ENCODE measurements at places on chromosomes 6 and 20.
A peak's percentile ranks its signal among the peaks of the same experiment; 100 is the strongest.

GRCh38 chr6:166775180-166775922 is 148.3 kb upstream of the RPS6KA2 start:
- DNase-seq, result peak; percentile 53

DNA sequence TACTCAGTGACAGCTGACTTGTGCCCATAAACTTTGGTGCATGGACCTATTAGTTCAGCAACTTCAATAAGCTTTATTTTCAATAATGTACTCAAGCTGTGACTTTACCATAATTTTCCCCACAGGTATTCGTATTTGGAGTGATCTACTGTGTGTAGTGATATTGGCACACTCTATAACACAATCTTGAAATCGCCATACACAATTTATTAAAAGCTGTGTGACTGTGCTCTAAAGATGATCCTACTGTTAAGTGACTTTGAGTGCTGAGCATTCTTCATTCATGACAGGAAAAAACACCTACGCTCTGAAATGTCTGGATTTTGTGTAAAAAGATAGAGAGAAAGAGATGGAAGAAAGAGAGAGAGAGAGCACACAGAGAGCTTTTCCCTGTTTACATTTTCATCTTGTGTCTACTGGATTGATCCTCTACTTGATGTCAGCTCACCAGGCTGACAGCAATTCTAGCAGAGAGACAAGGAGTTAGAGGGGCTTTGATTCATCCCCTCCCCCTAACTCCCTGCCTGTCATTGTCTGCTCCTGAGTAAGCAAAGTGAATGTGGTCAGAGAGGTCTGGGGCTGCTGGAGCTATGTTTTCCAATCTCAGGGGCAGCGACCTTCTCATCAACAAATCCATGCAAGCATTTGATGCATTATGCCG is 538.7 kb upstream of the POU3F2 start:
- DNase-seq, result no peak

DNA sequence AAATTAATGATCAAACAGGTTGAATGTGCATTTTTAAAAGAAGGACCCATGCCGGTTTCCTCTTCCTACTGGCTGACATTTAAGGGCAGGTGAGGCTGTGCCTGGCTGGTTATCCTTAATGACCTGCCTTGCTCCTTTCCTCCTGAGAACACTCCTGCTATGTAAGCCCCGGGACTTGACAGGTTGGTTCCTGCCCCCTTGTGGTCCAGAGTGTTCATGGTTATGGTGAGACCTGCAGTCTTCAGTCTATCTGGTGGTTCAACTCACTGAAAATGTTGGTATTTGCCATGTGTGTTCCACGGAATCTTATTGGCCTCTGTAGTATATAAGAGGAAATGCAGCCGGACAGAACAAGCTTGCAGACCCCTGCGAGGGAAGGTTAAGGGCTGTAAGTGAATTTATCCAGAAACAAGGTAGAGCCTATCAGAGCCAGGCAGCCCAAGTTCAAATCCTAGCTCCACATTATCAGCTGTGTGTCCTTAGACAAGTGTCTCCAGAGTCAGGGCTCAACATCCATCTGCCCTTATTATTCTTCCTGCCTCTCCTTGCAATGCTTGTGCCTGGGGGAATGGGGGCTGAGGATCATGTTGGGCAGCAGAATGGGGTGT is 5.2 kb upstream of the BPIFA3 start:
- peak; percentile 18 for DNase-seq

DNA sequence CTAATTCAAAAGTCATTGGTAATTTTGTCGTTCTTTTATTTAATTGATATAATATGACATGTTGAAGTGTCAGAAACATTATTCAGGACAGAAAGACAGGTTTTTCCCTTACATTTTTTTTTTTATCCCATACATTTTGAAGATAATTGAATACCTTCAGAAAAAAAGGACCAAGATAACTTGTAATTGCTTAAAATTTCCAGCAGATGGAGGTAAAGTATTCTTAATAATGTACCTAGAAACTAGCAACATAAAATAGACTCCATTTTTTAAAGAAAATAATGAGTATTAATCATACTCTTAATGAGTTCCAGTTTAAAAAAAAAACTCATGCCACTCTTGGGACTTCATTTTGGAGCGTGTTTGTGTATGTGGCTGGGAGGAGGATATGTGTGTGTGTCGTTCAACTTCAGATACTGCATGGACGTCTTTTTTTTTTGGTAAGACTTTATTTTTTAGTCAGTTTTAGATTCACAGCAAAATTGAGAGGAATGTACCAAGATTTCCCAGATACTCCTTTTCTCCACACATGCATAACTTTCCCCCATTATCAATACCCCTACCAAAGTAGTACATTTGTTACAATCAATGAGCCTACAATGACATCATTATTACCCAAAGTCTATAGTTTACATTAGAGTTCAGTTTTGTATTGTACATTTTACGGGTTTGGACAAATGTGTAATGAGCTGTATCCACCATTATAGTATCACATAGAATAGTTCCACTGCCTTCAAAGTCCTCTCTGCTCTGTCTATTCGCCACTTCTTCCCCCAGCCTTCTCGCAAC is 79.4 kb downstream of the ROS1 start:
- DNase-seq, result peak; percentile 6

DNA sequence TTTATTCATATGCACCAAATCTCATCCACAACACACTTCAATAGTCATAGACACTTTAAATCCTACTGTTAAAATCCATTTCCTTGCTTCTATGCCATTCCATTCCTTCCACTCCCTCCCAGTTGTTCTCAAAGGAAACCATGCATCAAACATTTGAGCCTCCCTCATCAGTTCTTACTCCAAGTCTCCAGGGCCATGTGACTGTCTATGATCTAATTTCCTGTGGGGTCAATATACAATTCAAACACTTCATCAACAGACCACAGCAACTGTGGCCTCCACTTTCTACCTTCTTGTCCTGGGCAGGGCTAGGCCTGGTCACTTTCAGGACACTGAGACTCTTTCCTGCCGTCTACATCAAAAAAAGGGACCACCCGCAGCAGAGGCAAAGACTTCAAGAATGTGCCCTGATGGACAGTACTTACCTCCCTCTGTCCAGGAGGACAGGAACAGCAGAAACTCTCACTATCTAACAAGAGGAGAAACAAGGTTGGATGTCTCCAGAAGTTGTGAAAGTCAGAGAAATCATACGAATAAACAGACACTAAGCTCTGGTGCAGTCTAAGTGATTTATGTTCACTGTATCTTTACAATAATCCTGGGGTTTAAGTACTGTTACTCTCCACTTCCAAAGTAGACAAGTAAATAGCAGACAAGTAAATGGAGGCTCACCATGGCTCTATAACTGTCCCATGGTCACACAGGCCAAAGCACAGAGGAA is 160.2 kb downstream of the QRSL1 start:
- no peak for DNase-seq

- no peak for DNase-seq
These were observed 8.7 kb downstream of the CST4 start for GRCh38 chr20:23680146-23680545.

DNA sequence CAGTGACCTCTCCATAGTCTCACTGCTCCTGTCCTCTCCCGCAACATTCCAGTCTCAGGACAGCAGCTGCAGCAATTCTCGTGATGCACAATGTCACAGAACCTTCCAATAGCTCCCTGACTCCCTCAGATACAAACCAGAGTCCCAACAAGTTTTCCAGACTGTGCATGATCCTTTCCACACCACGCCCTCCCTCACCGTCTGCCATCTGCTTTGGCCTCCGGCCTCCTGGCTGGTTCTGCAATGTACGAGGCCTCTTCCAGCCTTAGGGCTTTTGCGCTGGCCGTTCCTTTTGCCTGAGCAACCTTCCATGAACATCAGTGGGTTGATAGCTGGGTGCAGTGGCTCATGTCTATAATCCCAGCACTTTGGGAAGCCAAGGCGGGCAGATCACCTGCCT is 9.6 kb downstream of the FNDC1 start:
- DNase-seq, result no peak

- no peak for DNase-seq
These were observed 9.3 kb downstream of the STMN3 start for GRCh38 chr20:63643946-63644345.

- DNase-seq, result no peak
These were observed 130.5 kb downstream of the CRYBG1 start for GRCh38 chr6:106490974-106491373.

- DNase-seq, result no peak
These were observed 16.5 kb upstream of the GPR6 start for GRCh38 chr6:109961611-109962041.

GRCh38 chr6:22363166-22363713 is 66.4 kb upstream of the PRL start:
- no peak for DNase-seq

DNA sequence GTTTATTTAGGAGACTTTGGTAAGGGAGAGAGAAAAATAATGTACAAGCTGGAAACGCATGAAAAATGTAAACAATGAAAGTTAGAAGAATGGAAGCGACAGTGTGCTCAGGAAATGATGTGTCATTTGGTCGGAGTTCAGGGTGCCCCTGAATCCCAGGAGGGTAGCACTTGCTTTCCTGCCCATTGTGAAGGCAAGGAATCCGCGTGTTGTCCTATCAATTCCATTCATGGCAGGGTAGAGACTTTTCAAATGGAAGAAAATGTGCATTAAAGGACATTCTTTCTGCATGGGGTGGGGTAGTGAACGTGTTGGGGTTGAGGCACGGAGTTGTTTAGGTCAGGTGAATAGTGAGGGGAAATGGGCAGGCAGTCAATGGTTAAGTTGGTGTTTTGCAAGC is 33.7 kb downstream of the GCNT2 start:
- DNase-seq, result no peak

DNA sequence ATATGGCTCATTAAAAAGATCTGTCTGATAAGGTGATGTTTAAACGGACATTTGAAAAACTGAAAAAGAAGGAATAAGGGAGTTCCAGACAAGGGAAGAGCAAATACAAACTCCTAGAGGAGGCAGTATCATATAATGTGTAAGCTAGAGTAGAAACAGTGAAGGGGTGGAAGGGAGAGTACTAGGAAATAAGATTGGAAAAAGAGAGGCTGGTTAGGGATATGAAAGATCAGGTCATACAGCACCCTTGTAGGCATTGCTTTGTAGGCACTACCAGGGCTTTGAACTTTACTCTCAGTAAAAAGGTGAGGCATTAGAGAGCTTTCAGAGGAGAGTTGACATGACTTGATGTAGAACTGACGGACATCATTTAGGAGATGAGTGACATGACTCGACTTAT is 85.7 kb downstream of the MLIP start:
- no peak for DNase-seq

DNA sequence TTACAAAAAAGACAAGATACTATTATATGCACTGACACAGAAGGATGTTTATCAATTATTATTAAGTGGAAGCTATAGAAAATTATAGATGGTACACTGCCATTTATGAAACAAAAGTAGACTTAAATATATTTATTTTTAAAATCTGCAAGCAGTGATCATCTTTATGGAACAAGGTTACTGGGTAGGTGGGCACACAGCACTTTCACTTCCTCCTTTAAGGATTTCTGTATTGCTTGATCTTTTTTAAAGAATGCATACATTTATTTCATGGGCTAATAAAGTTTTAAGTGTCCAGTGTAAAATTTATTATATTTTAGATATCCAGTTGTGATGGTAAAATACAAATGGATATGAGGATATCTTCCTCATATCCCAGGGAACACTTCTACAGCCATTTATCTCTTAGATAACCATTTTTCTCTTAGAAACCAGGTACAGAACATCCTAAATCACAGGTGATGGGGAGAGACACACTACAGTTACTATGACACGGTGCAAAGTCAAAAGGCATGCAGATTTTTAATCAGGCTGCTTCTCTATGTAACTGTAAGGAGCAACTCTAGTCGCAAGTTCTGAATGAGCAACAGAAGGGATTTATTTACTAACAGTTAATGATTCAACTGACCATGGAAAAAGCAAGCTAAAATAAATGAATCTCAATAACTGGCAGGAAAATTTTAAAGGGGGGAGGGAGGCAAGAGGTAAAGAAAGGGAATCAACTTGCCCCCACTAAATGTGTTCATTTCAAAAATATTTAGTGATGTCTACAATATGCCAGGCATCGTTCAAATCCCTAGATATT is 2.2 kb downstream of the FBXL4 start:
- peak; percentile 4 for DNase-seq

DNA sequence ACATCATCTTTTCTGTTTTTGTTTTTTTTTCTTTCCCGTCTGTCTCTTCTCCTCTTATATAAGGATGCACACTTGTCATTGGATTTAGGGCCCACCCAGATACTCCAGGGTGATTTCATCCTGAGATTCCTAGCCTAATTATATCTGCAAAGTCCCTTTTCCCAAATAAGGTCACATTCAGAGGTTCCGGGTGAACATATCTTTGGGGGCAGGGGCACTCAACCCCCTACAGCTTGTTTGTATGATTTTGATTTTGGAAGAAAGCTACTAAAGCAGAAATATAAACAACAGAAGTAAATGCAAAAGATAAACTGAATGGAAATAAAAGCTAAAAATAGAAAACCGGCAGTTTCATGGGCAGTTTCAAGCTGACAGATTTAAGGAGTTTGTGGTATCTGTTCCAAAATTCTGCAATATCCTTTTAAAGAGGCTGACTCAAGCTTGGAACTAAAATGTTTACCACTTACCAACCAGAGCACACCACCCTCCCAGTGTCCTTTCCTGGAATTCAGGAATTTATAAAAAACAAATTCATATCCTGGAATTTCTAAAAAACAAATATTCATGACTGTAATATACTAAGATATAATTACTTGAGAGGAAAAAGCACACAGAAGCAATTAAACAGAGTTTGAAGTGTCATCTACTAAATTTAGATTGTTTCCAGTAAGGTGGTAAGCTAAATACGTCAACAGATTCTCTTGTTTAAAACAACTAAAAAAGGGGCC is 100.0 kb upstream of the CARMIL1 start:
- DNase-seq, result peak; percentile 55

GRCh38 chr20:11275740-11276139 is 601.9 kb upstream of the JAG1 start:
- DNase-seq, result no peak

DNA sequence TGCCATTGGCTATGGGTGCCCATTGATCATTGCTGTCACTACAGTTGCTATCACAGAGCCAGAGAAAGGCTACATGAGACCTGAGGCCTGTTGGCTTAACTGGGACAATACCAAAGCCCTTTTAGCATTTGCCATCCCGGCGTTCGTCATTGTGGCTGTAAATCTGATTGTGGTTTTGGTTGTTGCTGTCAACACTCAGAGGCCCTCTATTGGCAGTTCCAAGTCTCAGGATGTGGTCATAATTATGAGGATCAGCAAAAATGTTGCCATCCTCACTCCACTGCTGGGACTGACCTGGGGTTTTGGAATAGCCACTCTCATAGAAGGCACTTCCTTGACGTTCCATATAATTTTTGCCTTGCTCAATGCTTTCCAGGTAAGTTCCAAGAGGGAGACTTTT is 16.4 kb downstream of the ADGRF4 start:
- no peak for DNase-seq

DNA sequence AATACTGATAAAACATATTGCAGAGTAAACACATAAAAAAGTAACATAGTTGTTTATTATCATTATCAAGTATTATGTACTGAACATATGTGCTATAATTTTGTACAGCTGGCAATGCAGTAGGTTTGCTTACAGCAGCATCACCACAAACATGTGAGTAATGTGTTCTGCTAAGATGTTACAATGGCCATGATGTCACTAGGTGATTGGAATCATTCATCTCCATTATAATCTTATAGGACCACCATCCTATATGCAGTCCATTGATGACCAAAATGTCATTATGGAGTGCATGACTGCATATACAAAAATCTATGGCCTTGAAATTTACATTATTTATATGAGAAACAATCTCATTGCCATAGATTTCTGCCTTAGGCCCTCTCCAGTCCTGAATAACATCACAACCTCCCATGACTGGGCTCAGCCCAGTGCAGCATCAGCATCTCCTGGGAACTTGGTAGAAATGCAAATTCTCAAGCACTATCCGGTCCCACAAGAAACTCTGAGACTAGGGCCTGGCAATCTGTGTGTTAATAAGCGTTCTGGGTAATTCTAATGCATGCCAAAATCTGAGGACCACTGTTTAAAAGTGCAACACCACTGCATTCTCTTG is 352.0 kb upstream of the MARCKS start:
- no peak for DNase-seq

All from foreskin fibroblast (primary cell).